ENCODE measurements at places on chromosomes 11 and 22. TPM values are rescaled to one million over a fixed set of nuclear protein-coding genes. Genes with fewer than 3 reads are reported as not detected.

DNA sequence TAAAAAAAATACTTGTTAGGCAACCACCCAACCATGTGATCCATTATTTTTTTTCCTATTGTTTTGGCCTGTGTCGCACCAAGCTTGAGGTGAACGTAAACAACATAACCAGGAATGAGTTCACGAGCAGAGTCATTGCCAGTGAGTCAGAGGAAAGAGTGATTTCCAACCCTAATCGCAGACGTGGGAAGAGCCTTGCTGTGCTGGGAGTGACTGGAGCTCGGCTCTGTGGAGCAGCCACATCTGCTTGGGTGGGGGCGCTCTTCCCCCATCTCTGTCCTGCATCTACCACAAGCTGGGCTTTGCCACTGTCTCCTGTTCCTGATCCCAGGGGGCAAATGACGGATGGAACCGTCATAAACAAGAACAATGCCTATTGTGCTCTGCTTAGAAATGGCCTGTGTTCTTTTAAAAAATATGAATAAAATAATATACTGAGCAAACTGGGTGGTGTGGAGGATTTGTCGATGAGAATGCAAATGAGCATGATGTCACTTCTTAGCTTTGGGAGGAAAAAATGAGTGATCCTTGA is 210.0 kb downstream of the KIRREL3 start:
- DNase-seq = no peak

- DNase-seq = no peak
Observed at GRCh38 chr11:66056501-66056900, 4.3 kb downstream of the SF3B2 start.

DNA sequence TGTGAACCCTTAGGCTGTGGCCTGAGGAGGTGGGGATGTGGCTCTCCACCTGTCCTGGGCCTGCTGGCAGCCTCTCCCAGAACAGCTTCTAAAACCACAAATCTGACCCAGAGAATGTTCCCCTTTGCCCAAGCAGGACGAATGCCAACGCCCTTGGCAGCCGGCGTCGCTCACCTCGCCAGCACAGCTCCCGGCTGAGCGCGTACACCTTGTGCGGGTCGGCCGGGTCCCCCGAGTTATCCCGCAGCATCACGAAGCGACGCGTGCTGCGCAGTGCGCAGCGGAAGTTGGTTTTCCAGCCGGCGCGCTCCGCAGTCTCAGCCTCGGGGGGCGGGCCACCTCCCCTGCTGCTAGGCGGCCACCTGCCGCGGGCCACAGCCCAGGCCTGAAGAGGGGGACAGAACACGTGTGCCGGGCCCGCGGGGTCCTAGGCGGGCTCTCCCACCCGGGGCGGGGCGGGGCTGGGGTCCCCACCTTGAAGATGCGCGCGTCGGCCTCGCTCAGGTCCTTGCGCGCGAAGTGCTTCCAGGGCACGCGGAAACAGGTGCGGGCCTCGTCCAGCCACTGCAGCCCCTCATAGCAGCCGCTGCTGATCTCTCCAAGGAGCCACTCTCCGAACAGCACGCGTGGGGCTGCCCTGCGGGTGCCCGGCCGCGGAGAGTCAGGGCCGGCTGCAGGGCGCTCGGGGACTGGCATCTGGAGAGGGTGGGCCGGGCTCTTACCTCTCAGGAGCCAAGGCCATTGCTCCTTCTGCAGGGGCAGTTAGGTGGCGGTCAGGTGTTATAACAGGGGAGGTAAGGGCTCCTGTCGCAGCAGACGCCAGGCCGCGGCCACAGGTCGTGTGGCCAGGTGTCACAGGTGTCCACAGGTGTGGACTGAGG is 887 bp downstream of the IRF7 start:
- no peak for DNase-seq

DNA sequence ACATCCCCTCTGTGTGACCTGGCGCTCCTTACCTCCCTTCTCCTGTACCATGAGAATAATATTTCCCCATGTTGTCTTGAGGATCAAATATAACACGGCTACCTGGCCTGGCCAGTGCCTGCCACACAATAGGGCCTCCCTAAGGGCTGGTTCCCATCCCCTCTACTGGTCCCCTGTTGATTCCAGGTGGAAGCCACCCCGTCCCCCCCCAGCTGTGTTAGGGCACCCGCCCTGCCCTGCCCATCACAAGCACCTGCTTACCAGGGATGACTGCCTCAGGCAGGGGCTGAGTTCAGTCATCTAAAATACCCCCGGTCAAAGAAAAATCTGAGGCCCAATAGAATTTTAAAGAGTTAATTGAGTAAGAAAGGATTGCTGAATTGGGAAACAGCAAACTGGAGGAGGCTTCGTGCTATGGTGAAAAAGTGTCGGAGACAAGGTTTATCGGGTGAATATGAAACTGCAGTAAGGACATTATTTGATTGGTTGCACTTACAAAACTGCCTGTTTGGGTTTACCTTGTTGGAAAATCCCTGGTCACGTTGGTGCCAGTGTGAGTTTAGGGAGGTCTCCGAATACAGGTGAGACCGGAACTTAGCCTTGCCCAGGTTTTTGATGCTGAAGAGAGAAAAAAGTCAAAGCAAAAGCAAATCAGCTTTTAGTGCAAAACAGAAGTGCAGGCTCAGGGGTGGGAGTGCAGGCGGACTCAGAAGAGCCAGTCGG is 5.2 kb downstream of the APOL1 start:
- no peak for DNase-seq

- no peak for DNase-seq
Observed at GRCh38 chr11:43467958-43468357, 109.2 kb downstream of the TTC17 start.

The TPBGL gene
- 0.30 TPM for total RNA-seq

The BACE1-AS gene
- total RNA-seq = 9.8 TPM

The TESMIN gene
- 0.42 TPM for total RNA-seq

All from aorta (tissue), 5 donors.